Thymus (tissue), 14 donors: ENCODE measurements at places on chromosomes 11 and 22.

GRCh38 chr11:129992161-129992944 is 10.3 kb downstream of the PRDM10 start:
- DNase-seq: peak; percentile 45

DNA sequence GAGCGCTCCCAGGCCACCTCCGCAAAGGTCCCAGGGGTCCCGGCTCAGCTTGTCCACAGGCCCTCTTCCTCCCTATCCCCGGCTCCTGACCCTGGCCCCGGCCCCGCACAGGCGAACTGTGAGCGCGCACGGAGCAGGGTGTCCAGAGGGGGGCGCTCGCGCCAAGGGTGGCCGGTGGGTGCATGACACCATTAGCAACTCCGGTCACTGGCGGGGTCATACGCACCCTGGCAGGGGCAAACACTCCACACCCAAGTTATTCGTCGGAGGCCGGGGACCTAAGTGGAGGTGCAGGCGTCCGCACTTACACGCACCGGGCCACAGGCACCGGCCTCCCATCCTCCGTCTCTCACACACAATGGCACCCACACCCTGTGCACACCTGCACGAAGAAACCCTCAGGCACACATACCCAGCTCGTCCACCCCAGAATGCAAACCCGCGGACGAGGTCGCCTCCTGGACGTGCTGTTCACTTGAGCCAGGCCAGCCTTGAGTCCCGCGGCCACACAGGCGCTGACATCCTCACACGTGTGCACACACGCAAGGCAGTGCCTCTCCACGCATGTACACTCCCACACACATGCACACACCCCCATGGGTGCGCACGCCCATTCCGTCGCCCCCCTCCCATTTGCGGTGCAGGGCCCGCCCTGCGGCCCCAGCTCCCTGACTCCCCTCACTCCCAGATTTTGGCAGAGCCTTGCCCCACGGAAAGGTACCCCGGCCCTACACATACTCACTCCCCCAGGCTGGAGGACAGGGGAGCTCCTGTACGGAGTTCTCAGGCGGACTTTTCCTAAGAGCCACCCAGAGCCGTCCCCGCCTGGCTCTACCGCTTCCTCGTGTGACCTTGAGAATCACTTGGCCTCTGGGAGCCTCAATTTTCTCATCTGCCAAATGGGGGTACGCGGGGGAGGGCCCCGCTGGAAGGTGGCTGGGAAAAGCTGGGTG is at the start of gene RASGRP2:
Gene RASGRP2, minus strand, starts transcription at position 552 of the 953 bp plus-strand sequence. CDS start 1,276 bp downstream, outside the sequence.
- DNase-seq: peak; percentile 85

DNA sequence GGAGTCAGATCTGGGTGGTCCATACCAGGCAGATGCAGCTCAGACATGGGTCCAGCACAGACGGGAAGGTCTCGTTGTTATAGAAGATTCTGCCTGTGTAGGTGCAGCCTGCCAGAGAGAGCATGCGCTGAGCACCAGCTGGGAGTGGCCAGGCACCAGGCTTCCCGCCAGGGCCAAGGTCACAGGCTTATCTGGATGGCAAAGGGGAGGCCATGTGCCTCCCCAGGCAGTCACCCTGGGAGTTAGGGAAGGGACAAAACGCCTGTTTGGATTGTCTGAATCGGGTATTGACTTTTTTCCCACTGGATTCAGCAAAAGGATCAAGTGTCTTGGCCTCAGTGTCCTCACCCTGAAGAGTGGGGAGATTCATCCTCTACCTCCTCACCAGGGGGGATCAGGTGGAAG is 26.5 kb downstream of the PGA5 start:
- DNase-seq: no peak

DNA sequence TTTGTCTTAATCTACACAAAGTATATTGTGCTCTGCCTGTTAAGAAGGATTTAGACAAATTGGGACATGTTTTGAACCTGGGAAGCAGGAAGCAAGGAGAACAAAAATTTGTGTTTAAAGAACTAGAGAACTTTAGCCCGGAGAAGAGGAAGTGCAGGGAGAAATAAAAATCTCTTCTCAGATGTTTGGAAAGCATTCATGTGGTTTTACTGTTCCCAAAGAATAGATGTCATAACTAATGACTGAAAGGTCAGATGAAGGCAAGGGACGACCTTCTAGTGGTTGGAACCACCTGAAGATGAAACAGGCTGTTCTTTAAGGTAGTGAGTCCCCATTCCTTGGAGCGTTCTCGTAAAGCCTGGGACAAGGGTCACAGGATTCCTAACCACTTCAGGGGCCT is 38.3 kb downstream of the IRAG1 start:
- DNase-seq: no peak

GRCh38 chr22:21917181-21917958 is 35.3 kb downstream of the PPM1F start:
- DNase-seq: no peak

DNA sequence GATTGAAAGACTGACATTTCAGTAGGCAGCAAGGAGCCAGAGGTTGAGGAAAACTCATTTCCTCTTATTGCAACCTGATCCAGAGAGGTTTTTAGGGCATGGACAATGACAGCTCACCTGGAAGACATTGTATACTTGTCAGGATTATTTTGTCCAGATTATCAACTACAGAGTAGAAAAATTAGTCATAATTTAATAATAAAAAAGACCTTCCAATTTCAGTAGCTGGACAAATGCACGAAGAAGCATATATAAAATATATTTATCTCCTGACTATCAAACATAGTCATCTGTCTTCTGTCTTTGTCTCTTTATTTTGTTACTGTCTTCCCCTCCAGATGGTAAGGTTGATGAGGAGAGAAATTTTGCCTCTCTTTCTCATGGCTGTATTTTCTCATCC is 330.6 kb upstream of the RAG2 start:
- DNase-seq: no peak

DNA sequence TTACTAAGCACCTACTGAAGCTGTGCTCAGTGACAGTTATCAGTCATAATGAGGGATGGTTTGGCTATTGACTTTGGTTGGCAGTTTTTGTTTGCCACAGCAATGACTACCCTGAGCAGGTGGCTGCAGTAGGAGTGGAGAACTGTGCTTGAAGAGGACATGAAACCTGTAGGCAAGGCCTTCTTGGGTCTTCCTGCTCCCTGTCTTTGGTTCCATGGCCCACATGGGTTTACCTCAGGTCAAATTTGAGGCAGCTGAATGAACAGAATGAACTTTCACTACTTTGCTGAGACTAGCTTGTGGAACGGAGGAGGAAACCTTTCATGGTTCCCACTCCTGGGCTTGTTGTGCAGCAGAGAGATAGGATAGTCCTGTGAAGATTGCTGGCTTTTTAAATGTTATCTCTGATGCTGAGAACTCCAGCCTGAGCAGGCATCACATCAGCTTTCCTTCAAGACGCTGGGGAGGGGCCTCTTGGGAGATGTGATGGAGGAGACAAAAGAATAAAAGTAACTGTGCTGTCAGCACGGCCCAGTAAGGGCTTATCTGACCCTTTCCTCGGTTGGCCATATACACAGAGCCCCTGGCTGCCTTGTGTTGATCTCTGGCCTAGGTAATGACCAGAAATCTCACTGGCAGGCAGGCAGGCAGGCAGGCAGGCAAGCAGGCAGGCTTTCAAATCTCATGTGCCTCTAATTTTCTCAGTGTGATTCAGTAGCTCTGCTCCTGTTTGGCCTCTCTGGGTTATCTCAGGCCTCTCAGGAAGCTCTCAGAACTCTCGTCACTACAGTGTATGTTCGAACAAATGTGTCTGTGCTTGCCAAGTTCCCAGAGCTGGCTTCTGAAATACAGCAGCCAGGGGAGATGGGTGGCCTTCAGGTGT is 12.0 kb downstream of the STIM1 start:
- no peak for DNase-seq

- DNase-seq: no peak
These were observed 196.2 kb downstream of the KIRREL3 start for GRCh38 chr11:126804363-126804762.

GRCh38 chr11:64562723-64563351 is 28.2 kb upstream of the SLC22A12 start:
- DNase-seq: no peak

- no peak for DNase-seq
These were observed 14.7 kb downstream of the LAYN start for GRCh38 chr11:111555255-111555654.

DNA sequence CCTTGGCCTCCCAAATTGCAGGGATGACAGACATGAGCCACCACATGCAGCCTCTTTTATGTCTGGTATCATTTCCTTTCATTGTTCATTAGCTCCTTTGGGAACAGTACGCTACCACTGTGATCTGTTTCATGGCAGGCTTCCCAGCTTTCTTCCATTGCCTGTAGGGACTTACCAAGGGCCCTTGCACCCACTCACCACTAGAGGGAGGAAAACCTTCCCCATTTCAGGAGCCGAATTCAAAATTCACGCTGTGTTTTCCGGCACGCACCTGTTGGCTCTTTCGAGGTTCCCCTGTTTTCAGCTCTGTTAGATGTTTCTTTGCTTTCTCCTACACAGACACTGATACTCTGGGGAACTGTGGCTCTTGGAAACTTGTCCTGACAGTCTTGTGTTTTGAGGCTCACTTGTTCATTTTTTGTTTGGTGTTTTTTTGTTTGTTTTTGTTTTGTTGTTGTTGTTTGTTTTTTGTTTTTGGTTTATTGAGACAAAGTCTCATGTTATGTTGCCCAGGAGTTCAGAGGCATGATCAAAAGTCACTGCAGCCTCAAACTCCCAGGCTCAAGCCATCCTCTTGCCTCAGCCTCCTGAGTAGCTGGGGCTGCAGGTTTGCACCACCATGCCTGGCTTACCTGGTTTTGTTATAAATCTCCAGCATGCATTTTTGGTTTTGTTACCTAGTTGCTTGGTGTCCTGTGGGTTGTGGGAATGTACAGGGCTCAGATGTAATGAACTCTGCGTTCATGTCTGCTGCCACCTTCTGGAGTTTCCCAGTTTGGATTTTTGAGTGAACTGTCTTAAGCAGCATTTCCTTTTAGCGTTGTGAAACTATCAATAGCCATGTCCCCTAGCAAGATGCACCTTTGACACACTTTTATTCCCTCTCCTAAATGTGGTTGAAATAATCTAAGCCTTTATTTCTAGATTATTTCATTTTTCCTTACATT is 2.3 kb downstream of the KRTAP5-11 start:
- peak; percentile 15 for DNase-seq

GRCh38 chr11:79212741-79213190 is 228.1 kb downstream of the TENM4 start:
- no peak for DNase-seq

DNA sequence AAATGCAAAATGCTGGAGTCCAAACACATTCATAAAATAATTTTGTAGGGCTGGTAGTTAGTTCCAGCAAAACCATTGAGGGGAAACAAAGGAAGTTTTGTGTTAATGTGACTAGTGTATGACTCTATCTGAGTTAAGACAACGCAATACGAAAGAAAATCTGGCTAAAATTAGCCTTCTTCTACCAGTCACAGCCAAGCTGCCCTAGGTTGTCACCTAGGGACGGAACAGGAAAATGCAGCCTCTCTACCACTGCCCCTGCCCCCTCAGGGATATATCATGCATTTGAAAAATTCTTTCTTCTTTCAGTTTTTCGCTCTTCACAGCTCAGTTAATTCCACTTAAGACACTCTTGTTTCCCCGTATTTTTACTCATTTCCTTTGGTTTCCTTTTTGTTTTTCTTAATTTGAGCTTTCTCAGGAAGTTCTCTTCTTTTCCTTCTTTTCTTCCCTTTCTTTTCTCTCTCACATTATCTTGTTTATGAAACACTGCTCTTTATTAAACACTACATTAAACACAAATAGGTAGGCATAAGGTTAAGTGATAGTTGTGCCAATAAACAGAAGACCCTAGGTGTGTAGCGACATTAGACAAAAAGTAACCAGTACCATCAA is 30.6 kb downstream of the KIRREL3 start:
- DNase-seq: peak; percentile 3

GRCh38 chr11:1781593-1781975 is 17.9 kb upstream of the CTSD start:
- DNase-seq: no peak

GRCh38 chr11:64124147-64124546 is 41.8 kb downstream of the MACROD1 start:
- no peak for DNase-seq

DNA sequence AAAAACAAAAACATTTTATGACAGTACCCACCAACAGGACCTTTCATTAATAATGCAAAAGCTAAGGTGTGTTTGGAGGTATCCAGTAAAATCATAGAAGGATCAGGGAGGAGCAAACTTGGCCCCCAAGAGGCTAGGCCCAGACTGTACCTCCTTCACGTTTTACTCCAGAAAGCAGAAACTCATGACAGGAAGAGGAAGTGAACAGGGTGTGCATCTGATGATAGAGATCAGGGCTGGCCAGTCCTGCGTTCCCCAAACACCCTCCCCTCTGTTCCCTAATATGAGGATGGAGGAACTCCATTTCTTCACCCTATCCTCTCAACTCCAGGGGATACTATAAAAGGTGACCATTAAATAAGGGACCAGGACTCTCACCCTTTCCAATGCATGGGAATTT is 10.2 kb upstream of the MS4A12 start:
- no peak for DNase-seq
